ENCODE measurements at places on chromosomes 1 and 21. TPM values are rescaled to one million over a fixed set of nuclear protein-coding genes. Genes with fewer than 3 reads are reported as not detected.
A peak's percentile ranks its signal among the peaks of the same experiment; 100 is the strongest.

- no peak overlapping the region for H3K27ac ChIP-seq
- H3K4me3 ChIP-seq: no peak overlapping the region
- no peak for DNase-seq
These were observed 5.2 kb upstream of the BCAS2 start for GRCh38 chr1:114586513-114587047.

The CRP gene
- total RNA-seq: not detected

The SPATA6 gene
- total RNA-seq: 11.9 TPM

The ADAM30 gene
- total RNA-seq: not detected

- no peak overlapping the region for H3K27ac ChIP-seq
- H3K36me3 ChIP-seq: no peaks in the 10 kb centered on the region
- H3K4me1 ChIP-seq: peaks cover 15% of the 10 kb centered on the region
These were observed 59.2 kb downstream of the PBX1 start for GRCh38 chr1:164618202-164618564.

- H3K36me3 ChIP-seq: no peaks in the 10 kb centered on the region
- H3K27me3 ChIP-seq: no peaks in the 10 kb centered on the region
- peaks cover 3% of the 10 kb centered on the region for H3K4me1 ChIP-seq
These were observed 26.3 kb downstream of the STK40 start for GRCh38 chr1:36359383-36359782.

DNA sequence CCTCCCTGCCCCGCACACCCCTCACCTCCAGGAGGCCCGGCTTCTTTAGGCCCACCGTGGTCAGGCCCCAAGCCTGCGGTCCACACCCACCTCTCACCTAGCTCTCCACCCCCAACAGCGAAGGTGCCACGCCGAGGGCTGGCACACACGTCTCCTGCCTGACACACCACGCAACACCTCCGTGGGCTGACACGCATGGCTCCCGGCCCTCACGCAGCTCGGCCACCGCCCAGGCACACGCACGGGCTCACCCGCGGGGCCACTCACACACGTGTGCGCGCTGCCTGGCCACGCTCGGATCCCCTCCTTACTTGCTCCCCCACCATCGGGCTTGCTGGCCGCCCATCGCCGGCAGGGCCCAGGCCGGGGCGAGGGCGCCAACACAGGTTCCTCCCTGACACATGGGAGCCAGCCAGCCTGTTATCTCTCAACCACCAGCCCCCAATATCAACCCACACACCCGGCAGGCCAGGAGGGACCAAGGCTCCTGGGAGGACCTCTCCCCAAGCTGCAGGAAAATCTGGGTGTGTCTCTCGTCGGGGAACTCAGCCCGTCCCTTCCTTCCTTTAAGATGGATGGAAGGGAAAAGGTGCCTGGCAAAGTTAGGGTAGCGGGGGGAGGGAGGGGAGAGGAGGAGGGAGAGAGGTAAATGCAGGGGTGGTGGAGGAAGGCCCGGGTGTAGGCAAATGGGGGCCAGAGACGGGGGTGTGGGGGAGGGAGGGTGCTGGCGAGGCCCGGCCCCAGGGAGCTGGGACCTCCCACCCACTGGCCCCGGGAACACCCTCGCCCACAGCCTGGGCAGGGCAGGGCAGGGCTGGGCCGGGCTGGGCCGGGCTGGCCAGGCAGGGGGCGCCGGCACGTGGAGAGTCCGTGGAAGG, 546 bp downstream of the ELOVL1 start:
- no peaks in the 10 kb centered on the region for H3K27me3 ChIP-seq
- H3K4me3 ChIP-seq: peak overlapping the region; percentile 88
- peaks cover 64% of the 10 kb centered on the region for H3K4me1 ChIP-seq
- DNase-seq: peak; percentile 88
- H3K27ac ChIP-seq: peak overlapping the region; percentile 97
- H3K36me3 ChIP-seq: peaks cover 6% of the 10 kb centered on the region

The OR2T11 gene
- total RNA-seq: not detected

The APCS gene
- total RNA-seq: not detected

DNA sequence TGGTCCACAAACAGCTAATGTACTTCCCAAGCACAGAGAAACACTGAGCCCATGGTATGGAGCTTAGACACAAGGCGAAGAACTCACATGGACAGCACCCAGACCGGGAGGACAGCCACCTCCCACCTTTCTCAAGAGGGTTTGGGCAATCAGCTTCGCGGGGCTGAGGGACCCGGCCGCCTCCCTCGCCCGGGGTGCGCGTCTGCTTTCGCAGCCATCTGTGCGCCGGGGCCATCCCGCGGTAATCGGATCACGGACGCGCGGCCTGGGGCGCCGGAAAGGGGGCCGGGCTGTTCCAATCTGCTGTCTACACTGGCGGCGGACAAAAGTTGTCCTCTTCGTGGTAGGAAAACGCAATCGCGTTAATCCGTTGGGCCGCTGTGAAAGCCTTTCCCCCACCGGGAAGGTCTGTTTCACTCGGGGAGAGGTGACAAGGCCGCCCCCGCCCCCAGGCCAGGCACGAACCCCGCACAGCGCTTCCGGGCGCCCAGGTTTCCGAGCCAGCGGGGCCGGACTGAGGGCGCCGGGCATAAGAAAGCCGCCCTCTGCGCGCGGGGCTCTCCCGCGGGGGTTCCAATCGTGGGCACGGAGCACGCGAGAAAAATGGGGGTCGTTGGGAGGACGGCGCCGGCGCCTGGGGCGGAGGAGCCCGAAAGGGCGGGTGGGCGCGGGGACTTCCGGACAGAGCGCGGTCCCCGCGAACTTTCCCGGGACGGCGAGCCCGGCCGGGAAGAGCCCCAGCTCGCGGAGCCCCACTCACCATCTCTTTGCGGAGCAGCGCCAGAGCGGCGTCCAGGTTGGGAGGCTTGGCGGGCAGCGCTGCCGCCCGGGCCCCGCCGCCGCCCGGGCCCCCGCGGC, 664 bp downstream of the FAM89A start:
- no peaks in the 10 kb centered on the region for H3K27me3 ChIP-seq
- peak; percentile 86 for DNase-seq
- peak overlapping the region; percentile 49 for H3K4me3 ChIP-seq
- peak overlapping the region; percentile 44 for H3K27ac ChIP-seq

DNA sequence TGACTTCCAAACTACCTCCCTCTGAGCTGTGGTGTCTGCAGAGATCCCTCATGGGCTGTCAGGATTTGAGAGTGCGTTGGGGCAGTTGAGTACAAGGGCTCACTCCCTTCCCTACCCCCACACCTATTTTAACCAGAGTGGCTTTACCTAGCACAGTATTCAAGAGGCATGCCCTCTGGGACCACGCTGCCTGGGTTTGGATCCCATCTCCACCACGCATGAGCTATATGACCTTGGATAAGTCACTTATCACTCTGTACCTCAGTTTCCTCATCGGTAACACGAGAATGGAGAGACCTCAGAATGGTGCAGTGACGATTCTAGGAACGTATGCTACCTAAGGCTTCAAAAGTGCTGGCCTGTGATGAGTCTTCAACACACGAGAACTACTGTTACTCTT, 147.3 kb upstream of the WNT4 start:
- H3K27me3 ChIP-seq: peaks cover 5% of the 10 kb centered on the region
- no peak for DNase-seq
- H3K36me3 ChIP-seq: no peaks in the 10 kb centered on the region
- no peaks in the 10 kb centered on the region for H3K4me1 ChIP-seq

The PRAMEF5 gene
- total RNA-seq: not detected

Measured in left lung (tissue), 14 donors.